GM23248 (cell line): ENCODE measurements at places on chromosomes 2 and 18. TPM values are rescaled to one million over a fixed set of nuclear protein-coding genes. Genes with fewer than 3 reads are reported as not detected.

The IL18R1 gene
- total RNA-seq: 1.5 and 1.6 TPM in 2 replicates

The C1QL2 gene
- total RNA-seq: not detected in 2 replicates

The KCNIP3 gene
- 10.7 and 11.9 TPM in 2 replicates for total RNA-seq

The USP40 gene
- 31.0 and 36.8 TPM in 2 replicates for total RNA-seq

The MGAT4A gene
- total RNA-seq: under 0.01 TPM in 1 of 2 replicates, not detected in the other

The DYSF gene
- 0.54 TPM in 1 of 2 replicates, not detected in the other for total RNA-seq

The TRIM54 gene
- total RNA-seq: not detected in 2 replicates

The SPDYA gene
- not detected in 2 replicates for total RNA-seq

The PXDN gene
- total RNA-seq: 263 and 291 TPM in 2 replicates

The CXCR1 gene
- total RNA-seq: not detected in 2 replicates

The FAM110C gene
- total RNA-seq: not detected in 2 replicates

The LIMS4 gene
- 1.0 TPM in 1 of 2 replicates, not detected in the other for total RNA-seq

The SKOR2 gene
- total RNA-seq: not detected in 2 replicates

The EVX2 gene
- total RNA-seq: not detected in 2 replicates

The SLC9A2 gene
- total RNA-seq: not detected in 2 replicates

The TMEFF2 gene
- 0.25 TPM in 1 of 2 replicates, not detected in the other for total RNA-seq

The ZEB2 gene
- total RNA-seq: 36.4 and 46.8 TPM in 2 replicates

The CBLN2 gene
- total RNA-seq: not detected in 2 replicates

The EDAR gene
- not detected in 2 replicates for total RNA-seq

The CCDC178 gene
- not detected in 2 replicates for total RNA-seq

The VWC2L gene
- not detected in 2 replicates for total RNA-seq

The TMEM37 gene
- total RNA-seq: 1.8 TPM in 1 of 2 replicates, not detected in the other

The PDCL3 gene
- 11.1 and 12.1 TPM in 2 replicates for total RNA-seq

The GPAT2 gene
- total RNA-seq: 0.65 and 1.0 TPM in 2 replicates

The DRC1 gene
- total RNA-seq: 0.89 TPM in 1 of 2 replicates, not detected in the other

The ZNF385B gene
- not detected in 2 replicates for total RNA-seq
